NCI-H82 (cell line): ENCODE measurements at places on chromosomes 12 and 14.

DNA sequence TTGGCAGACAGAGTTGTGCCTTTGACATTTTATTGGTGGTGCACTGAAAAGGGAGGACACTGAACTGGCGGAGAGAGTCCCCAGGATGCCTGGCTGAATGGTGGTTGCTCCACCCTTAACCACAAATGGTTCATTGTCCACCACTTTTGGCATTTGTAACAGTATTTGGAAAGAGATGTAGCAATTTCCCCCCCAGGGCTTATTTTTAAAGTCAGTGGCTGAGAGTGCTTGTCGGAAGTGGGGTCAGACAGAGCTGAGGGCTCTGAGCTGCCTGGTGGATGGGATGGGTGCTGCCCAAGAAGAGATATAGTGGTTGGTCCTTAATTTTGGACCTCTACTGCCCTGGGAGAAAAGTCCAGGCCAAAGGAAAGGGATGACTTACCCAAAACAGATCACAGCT lies 31.5 kb upstream of the FGF6 start:
- DNase-seq: no peak

DNA sequence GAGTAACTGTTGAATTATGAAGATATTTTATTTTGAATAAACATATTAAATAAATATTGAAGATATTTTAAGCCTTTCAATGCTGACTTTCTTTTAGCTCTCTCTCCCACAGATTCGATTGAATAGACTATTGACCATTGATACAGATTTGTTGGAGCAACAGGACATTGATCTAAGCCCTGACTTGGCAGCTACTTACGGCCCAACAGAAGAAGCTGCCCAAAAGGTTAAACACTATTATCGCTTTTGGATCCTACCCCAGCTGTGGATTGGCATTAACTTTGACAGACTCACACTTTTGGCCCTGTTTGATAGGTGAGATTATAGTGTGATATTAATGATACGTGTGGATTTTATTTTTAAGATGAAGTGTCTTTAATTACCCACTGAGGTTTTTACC lies 105.6 kb downstream of the PCNX1 start:
- no peak for DNase-seq

GRCh38 chr12:1540690-1541089 lies 53.7 kb downstream of the FBXL14 start:
- DNase-seq: no peak

- peak; percentile 45 for DNase-seq
Observed at GRCh38 chr12:21849878-21850277, 75.4 kb upstream of the KCNJ8 start.

DNA sequence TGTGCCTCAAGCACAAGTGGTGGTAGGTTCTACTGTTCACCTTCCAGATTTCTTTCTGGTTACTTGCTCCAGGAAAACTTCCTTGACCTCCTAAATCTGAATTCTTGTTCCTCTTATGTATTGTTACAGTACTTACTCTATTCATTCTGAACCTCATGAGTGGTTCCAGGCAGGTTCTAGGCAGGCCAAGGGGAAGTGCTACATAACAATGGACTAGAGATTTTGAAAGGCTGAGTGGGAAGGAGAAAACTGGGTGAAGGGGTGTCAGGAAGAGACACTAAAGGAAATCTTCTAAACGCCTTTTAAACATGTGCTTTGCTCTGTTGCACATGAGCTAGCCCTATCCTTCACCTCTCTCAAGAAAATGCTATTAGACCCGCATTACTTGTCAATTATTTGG lies 1.6 kb downstream of the YARS2 start:
- no peak for DNase-seq

GRCh38 chr12:130013771-130014484 lies 110.1 kb upstream of the TMEM132D start:
- peak; percentile 75 for DNase-seq

DNA sequence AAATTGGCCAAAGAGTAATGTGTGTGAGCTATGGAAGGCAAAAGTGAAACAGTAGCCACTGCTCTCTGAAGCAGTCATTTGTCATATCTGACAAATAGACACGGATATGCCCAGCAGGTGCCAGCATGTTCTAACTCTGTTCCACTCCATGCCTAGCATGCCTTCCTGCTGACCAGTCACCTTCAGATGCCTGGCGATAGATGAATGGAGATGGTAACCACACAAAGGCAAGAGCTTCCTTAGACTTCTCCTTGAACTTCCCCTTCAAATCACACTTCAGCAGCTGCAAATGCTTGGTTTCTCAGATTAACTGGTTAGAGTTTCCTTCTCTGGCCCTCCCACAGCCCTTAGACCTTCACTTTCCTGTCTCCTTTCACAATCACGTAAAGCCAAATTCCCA lies 429.9 kb downstream of the DAD1 start:
- no peak for DNase-seq

DNA sequence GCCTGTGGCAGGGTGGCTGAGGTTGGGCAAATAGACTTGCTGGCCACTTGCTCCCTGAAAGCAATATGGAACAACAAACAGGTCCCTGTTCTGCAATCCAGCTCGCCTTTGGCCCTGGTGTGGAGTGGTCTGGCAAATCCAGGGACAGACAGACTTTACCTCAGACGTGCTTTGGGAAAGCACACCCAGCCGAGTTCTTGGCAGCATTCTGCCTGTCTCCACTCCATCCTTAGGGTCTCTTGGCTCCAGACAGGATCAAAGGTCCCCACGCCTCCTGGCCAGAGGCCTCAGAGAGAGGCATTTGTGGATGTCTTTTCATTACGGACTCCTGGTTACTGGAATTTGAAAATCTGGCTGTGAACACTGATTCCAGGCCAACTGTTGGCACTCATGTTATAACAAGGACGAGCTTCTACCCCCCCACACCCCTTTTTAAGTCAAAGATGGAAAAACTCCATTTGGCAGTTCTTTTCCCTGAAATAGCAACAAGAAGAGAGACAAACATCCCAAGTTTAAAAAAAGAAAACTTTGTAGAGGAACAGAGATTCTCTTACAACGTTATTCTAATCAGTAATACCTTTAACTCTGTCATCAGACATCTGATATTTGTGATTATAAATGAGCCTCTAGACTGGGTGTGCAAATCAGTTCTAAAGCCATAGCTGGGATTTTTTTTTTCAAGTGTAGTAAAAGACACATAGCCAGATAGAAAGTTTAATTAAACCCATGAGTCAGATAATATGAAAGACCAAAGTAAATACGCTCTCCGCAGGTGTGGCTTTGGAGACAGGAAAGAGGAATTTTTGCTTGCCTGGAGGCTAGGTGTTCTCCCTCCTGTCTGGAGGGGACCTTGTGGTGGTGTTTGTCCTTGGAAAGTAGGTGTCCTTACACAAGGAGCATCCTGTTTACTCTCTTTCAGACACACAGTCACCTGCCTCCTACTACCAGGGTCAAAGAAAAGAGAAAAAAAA lies 60.7 kb downstream of the GALNT8 start:
- no peak for DNase-seq

DNA sequence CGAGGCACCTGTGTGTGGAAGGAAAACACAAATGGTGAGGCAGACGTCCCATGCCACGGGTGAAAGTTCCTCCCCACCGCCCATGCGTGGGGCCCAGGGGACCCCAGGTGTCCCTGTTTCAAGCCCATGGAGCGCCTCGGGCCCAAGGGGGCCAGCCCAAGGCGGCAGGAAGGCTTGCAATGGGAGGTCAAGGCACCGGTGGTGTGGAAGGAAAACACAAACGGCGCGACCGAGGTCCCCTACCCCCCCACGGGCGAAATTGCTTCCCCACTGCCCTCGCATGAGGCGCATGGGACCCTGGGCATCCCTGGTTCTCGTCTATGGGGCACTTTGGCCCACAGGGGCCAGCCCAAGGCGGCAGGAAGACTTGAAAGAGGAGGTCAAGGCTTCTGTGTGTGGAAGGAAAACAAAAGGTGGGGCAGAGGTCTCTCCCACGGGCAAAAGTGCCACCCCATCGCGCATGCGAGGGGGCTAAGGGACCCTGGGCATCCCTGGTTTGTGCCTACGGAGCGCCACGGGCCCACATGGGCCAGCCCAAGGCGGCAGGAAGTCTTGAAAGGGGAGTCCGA lies 379.4 kb downstream of the ALG10 start:
- DNase-seq: no peak

- no peak for DNase-seq
Observed at GRCh38 chr12:81949841-81950308, 190.7 kb upstream of the PPFIA2 start.

DNA sequence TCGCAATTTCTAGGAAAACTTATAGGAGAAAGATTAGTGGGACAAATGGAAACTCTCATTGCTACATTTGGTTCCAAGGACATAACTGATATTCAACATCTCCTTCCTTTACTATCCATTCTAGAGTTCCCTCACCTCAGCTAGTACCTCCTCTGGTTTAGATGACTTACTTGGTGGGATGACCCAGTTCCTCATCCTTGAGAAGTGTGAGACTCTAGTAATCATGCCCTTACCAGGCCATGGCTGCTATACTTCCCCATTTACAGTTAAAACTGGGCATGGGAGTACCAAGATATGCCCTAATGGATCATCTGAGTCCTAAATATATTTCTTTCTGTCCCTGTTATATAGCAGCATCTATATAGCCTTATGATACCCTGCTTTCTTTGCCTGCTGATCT lies 58.1 kb downstream of the IFT81 start:
- DNase-seq: no peak

DNA sequence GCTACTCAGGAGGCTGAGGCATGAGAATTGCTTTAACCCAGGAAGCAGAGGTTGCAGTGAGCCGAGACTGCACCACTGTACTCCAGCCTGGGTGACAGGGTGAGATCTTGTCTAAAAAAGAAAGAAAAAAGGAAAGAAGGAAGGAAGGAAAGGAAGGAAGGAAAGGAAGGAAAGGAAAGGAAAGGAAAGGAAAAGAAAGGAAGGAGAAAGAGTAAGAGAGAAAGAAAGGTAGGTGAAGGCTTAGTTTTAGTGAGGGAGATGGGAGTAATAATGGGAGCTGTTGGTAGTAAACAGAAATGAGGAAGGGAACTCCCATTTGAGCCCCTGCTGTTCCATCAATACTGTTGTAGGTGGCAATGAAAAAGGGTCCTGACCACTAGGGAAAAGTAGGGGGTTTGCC lies 28.8 kb downstream of the SLC24A4 start:
- no peak for DNase-seq

GRCh38 chr14:58899317-58899713 lies 261.6 kb downstream of the DACT1 start:
- DNase-seq: no peak

- no peak for DNase-seq
Observed at GRCh38 chr12:109109746-109110350, 6.5 kb upstream of the ACACB start.

DNA sequence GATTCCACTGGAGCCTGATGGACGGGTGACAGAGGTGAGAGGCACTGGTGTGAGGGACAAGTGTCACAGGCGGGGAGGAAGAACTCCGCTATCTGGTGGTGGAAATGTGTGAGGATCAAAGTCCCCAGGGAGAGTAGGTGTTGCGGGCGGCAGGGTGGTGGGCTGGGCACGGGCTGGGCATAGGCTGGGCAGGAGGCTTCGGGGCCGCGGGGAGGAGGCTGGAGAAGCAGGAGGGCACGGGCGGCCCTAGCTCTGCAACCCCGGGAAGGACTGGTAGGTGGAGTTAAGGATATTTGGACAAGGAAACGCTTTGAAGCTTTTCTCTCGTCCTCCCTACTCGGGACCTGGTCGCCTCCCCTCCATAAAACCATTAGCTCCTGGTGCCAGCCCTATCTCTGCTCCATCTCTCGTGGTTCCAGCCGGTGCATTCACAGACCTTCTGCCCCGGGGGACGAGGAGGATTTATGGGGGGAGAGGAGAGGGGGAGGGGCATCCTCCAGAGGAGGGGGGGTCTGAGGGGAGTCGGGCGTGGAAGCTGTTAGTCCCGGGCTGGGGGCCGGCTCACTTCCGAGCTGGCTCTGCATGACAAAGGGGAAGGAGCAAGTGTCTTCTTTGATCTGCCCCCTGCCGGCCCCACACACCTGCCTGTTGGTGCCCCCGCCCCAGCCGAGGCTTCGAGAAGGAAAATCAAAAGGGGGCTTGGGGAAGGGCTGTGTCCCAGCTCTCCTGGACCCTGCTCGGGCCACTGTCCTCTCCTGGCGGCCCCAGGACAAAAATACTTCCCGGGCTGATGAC lies 504 bp downstream of the WNT5B start:
- peak; percentile 64 for DNase-seq
